T-helper 1 cell (primary cell): ENCODE measurements at places on chromosomes 11 and 22.

DNA sequence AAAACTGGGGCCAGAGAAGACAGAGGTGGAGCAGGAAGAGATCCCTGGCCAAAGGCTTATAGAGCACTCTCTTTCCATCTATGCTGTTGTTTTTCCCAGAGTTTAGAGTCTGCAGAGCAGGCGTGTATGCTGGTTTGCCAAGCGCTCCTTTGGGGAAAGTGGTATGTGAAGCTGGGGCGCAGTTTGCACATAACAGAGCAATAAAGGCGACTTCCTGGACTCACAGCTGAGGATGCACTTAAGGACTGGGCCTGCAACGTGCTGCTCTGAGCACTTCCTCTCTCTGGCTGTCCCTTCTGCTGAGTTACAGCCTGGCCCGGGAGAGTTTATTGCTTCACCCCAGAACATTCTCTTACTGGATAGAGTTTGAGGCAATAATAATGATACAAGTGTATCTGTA is 41.7 kb downstream of the THAP12 start:
- DNase-seq: no peak

GRCh38 chr11:132028380-132029240 is 658.2 kb downstream of the NTM start:
- no peak for DNase-seq

DNA sequence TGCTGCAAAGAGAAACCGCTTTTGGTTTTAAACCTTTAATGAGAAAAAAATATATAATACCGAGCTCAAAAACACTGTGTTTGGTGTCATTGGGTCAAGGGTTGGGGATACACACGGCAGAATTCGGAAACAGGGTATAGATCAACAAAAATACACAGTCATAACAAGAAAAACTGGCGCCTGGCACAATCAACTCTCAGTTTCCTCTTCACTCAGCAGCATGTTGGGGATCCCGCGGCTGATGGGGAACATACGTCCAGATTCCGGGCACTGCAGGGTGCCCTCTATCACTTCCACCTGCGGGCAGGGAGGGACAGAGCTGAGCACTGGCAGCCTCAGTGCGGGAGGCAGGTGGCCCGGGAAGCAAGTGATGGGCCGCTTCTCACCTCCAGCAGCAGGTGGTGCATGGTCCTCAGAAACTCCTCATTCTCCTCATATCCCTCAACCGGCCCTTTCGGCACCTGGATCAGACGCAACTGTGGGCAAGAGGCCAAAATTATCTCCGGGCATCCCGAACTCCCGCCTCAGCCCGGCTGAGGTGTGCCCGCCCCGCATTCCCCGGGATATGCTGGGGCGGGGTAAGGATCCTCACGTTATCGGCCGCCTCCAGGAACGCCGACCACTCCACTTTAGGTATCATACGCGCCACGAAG is 561 bp downstream of the TRMT112 start:
- DNase-seq: no peak

DNA sequence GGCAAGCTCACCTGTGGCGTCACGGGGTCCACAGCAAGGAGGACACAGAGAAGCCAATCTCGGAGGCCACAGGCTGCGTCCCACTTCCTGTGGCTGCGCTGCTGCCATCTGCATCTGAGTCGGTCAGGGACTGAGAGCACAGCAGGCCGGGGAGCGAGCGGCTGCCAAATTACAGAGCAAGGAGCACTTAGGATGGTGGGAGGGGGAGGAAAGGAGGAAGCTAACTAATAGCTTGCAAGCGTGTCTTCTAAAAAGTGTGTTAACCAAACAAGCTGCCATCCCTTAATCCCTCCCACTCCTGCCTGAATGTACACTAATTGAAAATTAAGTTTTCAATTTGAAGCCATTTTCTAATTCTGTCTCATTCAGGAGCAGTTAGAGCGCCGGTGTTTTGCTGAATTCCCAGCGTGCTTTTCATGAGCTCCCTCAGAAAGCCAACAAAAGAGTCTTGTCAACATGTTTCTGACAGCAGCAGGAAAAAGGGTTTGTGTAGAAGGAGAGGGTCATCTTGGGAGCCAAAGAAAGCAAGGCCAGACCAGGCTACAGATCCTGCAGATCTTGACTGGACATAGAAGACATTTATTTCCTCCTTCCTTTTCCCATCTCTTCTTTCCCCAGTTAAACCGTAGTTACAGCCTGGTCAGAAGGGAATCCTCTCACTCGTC is 42.4 kb upstream of the API5 start:
- DNase-seq: no peak

GRCh38 chr22:18991821-18992442 is 55.8 kb upstream of the PRODH start:
- no peak for DNase-seq

DNA sequence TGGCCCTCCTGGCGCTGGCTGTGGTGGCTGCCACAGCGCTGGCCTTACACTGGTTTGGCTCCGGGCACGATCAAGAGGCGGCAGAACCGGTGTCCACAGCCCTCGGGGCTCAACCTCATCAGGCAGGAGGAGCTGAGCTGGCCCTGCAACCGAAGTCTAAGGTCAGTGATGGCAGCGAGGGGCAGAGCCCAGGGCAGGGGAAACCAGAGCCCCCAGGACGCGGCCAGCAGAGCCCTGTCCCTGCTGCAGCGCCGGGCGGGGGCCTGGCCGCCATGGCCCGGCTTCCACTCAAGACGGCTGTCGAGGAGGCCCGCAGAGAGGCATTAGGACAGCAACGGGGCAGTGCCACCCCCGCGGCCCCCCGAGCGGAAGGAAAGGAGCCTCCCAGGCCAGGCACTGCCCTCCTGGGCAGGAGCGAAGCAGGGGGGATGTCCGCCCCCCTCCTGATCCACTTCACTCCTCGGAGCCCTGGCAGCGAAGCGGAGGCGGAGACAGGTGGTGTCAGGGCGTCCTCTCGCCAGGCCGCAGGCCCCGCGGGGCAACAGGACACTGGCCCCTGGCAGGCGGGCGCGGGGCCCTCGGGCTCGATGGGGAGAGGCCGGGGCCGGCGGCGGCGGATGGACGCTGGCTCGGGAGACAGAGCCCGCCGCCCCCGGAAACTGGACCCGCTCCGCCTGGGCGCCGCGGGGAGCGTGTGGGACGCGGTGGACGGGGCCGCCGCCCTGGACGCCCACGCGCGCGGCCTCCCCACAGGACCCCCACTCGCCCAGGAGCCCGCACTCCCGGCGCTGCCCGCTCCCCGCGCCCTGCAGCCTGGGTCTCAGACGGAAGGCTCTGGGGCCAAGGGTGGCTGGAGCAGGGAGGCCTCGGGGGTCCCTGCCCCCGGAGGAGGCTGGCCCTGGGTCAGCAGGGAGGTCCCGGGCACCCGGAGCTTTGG is 895 bp downstream of the KLHDC7B start:
- DNase-seq: no peak

DNA sequence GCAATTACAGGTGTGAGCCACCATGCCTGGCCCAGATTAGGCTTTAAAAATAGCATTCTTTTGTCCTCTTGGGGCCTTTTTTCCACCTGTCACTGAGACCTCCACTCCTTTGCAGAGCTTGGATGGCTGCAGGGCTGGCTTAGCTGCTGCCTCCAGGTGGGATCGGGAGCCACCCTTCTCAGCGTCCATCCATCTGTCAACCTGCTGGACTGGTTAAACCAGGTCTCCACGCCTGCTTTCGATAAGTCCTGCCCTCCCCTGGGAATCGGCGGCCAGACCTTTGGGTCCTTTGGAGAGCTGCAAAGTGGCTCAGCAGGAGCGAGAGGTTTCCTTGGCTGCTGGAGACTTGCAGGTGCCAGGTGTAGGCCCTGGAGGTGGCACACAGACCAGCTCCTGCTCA is 23.4 kb upstream of the GRAMD4 start:
- no peak for DNase-seq

DNA sequence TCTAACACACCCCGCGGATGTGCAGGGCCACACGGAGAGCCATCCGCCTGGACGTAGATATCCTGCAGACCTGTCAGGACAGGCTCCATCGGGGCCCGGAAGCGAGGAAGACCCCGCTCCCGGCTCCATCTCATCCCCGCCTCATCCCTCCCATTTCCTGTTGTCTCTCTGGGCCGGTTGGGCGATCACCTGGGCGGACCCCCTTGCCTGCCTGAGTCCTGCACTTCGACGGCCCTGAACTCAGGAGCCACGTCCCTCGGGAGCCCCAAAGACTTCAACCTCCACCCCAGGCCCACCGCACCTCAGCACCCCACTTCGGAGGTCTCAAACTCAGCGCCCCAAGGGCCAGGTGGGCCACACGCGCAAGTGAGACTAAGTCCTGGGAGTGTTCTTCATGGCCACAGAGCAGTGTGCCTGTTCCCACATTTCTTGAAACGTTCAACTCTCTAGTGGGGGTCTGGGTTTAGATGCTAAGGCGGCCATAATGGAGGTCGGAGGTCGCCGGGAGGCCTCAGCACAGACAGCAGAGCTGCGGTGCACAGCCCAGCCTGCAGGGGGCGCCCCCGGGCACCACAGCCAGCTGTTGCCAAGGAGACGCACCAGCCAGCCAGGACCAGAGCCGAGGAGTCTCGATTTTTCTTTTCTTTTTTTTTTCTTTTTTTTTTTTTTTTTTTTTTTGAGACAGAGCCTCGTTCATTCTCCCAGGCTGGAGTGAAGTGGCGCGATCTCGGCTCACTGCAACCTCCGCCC is 26.0 kb upstream of the FADD start:
- DNase-seq: peak; percentile 53

GRCh38 chr11:94814272-94814976 is 46.3 kb downstream of the AMOTL1 start:
- DNase-seq: no peak

GRCh38 chr11:72782081-72782920 is 11.5 kb downstream of the STARD10 start:
- no peak for DNase-seq

DNA sequence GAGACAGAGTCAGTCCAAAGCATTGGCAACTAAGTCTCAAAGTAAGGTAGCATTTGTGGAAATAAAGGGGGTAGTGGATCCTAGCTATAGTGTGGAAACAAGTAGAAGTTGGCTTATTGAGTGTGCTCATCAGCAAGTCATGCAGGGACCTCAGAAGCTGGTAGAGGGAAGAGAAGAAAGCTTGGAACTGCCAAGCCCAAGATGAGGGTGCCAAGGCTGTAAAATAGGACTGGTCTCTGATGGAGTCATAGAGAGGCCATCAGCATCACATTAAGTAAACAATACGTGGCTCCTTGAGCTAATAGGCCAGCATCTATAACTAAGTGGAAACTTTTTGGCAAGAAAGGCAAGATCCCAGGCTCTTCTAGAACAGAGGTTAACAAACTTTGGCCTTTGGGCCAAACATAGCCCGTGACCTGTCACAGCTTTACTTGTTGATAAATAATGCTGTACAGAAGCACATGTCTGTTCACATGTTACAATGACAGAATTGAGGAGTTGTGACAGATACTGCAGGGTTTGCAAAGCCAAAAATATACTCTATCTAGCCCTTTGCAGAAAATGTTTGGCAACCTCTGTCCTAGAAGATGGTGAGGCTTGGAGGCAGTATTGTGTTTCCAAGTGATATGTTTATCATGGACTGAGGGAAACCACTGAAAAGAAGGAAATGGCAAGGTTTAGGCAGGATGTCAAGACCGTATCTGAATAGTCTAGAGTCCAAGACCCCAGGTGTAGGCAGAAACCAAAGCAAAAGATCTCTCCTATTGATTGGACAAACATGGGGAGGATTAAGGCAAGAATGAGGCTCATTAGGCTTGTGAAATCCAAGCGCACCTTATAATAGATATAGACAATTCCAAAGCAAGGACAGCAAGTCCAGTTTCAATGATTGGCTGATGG is 62.5 kb upstream of the CD44 start:
- DNase-seq: no peak

GRCh38 chr11:116986521-116987105 is 111.6 kb downstream of the SIK3 start:
- no peak for DNase-seq

GRCh38 chr11:108246885-108247284 is 24.0 kb downstream of the ATM start:
- no peak for DNase-seq

DNA sequence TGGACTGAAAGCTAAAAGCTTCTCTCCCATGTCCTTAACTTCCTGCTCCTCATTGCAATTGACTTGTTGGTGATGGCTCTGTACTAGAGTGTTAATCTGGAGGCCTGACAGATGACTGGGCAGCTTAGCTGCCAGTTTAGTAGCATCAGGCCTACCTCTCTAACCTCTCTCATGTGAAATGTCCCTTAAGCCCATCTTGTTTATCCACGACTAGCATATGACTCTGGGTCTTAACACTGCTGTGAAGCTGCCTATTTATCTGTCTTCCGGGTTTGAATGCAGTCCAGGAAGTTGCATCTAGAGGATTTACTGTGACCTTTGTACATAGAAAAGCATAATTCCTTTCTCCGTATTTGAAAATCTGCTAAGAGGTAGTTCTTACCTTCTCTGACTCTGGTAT is 85.3 kb upstream of the HORMAD2 start:
- DNase-seq: no peak

DNA sequence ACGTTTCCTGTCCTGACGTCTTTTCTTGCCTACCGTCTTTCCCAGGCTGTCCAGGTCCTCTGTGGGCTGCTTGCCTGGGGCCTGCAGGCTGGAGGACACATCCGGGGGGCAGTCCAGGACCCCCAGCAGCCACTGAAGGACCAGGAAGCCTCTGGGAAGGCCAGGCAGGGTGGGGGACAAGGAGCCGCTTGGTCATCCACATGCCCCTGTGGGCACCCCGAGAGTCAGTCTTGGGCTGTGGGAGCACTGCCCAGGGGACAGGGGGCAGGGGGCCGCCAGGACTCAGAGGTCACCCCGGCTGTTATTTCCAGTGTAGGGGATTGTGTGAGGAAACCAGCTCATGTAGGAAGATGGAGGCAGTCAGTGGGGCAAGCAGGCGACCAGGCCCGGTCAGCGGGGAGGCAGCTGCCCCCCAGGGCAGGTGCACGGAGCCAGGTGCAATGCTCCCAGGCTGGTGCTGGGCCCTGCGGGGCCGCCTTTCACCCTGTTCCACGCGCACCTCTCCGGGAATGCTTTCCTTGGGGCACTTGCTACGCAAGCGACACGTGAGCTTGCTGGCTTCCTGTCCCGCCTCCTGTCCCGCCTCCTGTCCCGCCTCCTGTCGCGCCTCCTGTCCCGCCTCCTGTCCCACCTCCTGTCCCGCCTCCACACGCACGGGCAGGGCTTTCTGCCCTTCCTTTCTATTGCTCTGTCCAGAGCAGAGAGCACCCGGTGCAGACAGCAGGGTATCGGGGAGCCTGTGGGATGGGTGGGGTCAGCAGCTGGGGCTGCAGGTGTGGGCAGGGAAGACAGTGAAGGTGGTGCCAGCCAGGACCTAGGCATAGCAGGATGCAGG is 39.5 kb downstream of the MUC5B start:
- DNase-seq: peak; percentile 78

- no peak for DNase-seq
Observed at GRCh38 chr11:45096636-45097035, 49.8 kb upstream of the PRDM11 start.
